ENCODE measurements at places on chromosomes 1 and 21. TPM values are rescaled to one million over a fixed set of nuclear protein-coding genes. Genes with fewer than 3 reads are reported as not detected.

TNFRSF9 gene
- 0.03 TPM for total RNA-seq

SIM2 gene
- total RNA-seq = not detected

VANGL2 gene
- total RNA-seq = 0.20 TPM

- DNase-seq = peak; percentile 62
These were observed 19.8 kb upstream of the TTLL10 start for GRCh38 chr1:1153874-1154273.

- DNase-seq = no peak
These were observed 41.7 kb downstream of the LRP8 start for GRCh38 chr1:53285969-53286760.

DNA sequence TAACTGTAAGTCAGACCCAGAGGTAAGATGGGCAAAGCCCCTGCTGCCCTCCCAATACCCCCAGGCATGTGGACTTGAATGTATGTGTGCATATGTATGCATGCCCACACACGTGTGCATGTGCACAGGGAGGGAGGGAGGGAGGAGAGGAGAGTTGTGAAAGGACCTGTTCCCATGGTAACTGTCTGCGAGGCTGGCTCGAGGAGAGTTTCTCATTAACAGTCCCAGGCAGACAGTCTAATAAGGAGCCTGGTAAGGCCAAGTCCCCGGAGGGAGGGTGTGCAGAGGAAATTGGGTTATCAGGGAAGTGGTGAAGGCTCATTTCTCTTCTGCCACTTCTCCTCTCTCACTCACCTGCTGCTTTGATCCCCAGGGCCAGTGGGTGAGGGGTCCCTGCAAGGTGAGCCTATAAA is 74.9 kb downstream of the NFASC start:
- DNase-seq = no peak

GRCh38 chr1:189859385-189859977 is 618.2 kb downstream of the BRINP3 start:
- no peak for DNase-seq

DNA sequence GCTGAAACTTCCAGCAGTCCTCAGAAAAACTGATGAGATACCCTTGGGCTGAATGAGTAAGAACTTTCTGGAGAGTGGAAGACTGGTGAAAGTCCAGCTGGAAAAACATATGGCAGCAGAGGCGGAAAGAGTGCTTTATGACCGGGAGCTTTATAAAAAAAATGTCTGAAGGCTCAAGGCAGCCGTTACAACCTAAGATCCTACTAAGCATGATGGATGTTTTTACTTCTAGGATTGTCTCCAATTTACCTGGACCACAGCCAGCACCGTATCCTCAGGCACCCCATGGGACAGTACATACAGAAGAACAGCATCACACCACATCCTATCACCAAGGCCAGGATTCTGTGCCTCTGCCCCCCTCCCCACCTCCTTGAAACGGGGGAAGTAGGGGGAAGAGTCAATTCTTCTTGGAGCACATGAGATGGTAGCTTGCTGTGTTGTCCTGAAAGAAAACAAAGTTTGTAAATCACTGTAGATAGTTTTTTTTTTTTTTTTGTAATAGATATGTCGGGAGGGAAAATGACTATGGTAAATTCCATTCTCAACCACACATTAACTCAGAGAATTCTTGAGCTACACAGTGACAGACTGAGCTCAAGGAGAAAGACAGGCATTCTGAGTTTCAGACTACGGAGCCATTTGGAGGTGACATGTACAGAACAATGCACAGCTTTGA is 11.8 kb upstream of the IRF2BP2 start:
- no peak for DNase-seq

GRCh38 chr1:117286145-117286544 is 75.4 kb upstream of the VTCN1 start:
- no peak for DNase-seq

DNA sequence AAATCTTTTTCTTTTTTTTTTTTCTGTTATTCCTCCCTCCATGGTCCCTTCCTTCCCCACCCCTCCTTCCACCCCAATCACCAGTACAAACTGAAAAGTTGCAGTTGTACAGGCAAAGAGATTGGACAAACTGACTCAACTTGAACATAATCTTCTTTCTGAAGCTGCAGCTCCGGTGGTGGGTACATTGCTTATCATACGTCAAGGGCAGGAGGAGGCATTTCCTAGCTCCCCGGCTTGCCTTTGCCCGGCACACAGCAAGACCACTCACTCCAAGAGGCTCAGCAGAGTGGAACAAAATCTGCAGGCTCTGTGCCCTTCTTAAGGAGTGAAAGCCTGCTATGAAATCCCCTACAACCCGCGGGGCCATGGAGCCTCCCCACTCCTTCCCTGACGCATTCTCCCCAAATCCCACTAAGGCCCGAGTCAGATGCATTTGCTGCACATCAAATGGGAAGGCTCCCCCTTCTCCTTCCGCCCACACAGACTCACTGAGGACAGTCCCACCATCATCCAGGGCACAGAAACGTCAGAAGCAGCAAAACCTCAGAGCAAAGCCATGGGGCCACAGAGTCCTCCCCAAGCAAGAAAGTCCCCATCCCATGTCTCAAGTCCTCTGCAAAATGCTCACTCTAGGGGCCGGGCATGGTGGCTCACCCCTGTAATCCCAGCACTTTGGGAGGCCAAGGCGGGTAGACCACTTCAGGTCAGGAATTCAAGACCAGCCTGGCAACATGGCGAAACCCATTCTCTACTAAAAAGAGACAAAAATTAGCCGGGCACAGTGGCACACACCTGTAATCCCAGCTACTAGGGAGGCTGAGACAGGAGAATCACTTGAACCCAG is 45.9 kb downstream of the SYF2 start:
- no peak for DNase-seq
